Iris pigment epithelial cell (primary cell): ENCODE measurements at places on chromosomes 6 and 20.

DNA sequence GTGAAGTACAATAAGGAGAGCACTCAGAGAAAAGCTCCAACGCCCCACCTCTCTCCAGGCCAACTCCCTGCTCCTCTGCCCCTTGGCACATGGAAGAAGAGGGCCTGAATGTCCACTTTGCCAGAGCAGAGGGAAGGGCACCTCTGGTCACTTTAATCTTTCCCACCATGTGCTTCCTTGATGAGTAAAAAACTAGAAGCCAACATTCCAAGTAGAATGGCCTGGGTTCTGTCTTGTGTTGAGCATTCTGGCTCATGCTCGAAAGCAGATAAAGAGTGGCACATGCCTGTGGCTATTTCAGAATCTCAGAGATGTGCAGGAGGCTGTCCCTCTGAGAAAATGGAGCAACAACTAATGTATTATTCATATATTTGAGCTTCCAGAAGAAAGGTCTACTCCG is 177.4 kb upstream of the PLN start:
- peak; percentile 16 for DNase-seq

DNA sequence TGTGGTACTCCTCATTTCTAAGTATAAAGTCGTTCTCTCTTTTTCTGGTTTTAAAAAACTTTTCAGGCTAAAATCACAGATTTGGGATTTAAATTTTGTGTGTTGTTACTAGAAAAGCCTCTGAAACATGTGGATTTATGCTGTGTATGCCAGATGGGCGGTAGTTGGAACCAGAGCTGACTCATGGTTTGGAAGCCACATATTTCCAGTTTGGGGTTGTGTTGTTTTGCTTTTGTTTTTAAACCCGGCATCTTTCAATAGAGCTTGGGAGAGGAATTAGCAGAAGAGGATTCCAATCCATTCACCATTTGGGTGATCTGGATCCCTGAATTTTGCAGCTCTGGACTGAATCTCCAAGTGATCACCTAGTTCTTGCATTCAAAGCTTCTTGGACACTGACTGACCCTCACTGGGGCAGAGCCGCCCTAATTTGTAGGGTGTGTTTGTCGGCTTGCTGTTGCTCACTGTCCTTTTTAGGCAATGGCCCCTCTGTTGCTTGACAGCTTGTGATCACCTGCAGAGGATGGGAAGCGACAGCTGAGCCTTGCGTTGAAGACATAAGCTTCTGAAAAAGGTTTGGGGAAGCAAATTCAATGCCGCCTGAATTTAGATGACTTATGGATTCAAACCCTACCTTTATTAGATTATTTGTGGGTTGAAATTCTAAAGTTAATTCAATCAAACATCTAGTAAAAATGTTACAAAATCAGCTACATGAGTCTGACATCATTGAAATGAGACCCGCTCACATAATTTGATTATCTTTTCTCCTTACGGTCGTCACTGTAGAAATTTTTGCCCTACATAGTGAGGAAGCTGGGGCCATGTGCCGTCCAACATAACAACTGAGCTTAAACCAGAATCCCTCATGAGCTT is 79.9 kb upstream of the CD83 start:
- peak; percentile 63 for DNase-seq

- no peak for DNase-seq
Measured at GRCh38 chr6:88449770-88450169, 283.6 kb upstream of the CNR1 start.

- no peak for DNase-seq
Measured at GRCh38 chr20:38714308-38714707, 10.0 kb upstream of the SLC32A1 start.

GRCh38 chr20:56160956-56161355 is 87.6 kb upstream of the MC3R start:
- DNase-seq: no peak

DNA sequence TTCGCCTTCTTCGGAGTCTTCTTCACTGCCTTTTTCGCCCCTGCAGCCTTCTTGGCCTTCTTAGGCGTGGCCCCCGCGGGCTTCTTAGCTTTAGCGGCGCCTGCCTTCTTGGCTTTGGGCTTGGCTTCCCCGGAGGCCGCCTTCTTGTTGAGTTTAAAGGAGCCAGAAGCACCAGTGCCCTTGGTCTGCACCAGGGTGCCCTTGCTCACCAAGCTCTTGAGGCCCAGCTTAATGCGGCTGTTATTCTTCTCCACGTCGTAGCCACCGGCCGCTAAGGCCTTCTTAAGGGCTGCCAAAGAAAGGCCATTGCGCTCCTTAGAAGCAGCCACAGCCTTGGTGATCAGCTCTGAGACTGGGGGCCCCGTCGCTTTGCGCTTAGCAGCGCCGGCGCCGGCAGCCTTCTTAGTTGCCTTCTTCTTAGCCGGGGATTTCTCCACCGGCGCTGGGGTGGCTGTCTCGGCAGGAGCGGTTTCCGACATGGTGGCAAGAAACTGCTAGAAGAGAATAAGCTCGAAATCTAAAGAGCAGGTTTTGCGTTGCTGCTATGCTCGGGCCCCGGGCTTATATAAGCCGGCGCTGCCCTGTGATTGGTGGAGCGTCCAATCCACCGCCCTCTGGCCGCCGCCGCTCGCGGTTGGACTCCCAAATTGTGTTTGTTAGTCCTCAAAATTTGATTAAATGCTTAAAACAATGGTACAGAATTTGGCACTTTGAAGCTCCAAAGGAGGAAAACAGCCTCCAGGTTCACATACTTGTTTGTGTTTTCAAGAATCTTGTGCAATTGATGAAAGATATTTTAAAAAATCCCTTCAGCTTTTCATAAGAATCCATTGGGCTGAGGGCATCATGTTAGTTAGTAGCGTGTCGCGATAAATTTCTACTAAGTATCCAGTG is 44.9 kb downstream of the OR2B2 start:
- peak; percentile 82 for DNase-seq

- no peak for DNase-seq
Measured at GRCh38 chr6:110363748-110364147, 5.6 kb upstream of the METTL24 start.

DNA sequence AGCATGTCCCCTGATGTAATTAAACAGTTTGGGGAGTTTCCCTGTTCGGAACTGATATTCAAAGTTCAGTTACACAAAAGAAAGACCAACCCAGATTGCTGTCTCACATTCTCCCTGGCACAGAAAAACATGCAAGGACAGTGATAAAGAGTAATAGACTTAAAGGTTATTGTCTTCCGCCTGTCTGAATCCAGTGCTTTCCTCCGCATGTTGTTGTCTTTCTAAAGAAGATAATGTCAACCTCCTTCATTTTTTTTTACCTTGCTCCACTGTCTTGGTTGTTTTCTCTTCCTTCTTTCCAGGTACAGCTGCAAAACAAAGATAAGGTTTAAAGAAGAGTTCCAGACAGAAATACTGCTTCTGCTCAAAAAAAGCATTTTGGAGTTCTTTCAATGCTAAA is 284.5 kb downstream of the TRDN start:
- no peak for DNase-seq

- DNase-seq: peak; percentile 27
Measured at GRCh38 chr20:24837781-24838450, 111.2 kb upstream of the CST7 start.

- peak; percentile 96 for DNase-seq
Measured at GRCh38 chr6:33160728-33161344, 31.4 kb downstream of the COL11A2 start.

GRCh38 chr6:5034328-5034727 is 30.5 kb upstream of the RPP40 start:
- no peak for DNase-seq

DNA sequence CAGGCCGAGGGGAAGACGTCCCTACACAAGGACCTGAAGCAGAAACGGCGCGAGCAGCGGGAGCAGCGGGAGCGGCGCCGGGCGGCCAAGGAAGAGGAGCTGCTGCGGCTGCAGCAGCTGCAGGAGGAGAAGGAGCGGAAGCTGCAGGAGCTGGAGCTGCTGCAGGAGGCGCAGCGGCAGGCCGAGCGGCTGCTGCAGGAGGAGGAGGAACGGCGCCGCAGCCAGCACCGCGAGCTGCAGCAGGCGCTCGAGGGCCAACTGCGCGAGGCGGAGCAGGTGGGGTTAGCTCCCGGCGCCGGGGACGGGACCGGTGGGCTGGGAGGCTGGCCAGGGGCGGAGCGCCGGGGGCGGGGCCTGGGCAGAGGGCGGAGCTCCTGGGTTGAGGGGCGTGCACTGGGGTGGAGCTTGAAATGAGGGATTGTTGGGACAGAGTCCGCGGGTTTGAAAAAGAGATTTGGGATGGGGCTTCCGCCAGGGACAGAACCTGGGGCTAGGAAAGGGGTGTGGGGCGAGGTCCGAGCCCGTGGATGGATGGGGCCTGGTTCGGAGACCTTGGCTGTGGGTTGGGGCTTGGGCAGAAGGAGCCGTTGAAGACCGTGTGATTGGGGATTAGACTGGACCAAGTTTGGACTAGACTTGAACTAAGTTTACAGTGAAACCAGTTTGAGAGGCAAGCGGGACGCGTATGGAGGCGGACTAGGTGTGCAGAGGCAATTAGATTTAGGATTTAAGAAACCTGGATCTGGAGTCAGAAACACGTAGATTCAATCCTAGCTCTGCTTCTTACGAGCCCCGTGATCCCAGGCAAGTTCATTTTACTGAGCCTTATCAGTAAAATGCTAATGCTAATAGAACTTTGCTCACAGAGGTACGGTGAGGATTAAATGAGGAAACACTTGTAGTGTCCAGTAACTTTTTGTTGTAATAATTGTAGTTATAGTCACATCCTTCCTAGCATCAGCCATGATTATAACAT is 20.9 kb downstream of the DEF6 start:
- peak; percentile 80 for DNase-seq

DNA sequence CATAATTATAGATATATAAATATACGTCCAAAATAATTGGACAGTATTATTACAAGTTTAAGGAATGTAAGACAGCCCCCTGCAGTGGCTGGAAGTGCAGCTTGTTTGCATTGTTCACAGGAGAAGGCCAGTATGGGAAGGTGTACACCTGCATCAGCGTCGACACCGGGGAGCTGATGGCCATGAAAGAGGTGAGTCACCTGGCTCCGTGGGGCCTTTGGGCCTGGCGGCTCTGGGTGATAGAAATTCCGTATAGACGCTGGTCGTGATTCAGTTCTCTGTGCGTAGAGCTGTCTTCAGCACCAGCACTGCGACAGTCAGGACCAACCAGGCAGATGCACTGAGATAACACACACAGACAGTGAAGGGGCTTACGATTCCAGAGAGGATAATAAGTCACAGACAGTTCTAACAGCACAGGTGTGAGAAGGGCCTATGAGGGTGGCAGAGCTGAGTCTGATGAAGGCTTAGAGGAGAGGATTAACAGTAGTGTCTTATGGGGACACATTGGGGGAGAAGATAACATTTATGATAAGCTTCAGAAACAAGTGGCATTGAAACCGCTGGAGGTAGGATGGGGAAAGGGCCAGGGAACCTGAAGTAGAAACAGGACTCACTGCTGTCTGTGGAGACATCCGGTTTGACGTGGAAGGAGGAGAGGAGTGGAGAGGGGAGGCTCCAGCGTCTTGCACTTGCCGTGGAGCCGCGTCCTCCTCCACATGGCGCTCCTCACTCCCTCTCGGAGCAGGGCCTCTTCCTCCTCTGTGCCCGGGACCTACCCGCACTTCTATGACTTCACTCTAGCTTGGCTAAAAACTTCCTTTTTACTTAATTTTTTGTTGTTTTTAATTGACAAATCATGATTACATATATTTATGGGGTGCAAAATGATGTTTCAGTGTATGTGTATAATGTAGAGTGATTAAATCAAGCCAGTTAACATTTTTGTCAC is 116.5 kb downstream of the MAP3K4 start:
- no peak for DNase-seq
